ENCODE measurements at places on chromosomes 1 and 21.

DNA sequence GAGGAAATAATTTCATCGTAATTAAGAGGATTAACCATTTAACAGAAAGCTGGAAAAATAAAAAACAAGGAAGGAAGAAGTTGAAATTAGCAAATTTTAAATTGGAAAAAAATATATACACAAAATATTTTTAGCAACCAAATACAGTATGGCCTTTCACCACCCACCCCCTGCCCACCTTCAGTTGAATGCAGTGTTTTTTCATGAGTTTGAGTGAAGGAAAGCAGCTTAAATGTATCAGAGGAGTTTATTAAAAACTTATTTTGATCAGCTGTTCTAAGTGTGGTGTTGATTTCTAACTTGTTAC lies 249.2 kb downstream of the DNM3 start:
- no peak for DNase-seq

GRCh38 chr1:2121101-2121691 lies 71.0 kb downstream of the PRKCZ start:
- no peak for DNase-seq

GRCh38 chr1:72623299-72623708 lies 341.0 kb upstream of the NEGR1 start:
- DNase-seq = no peak

DNA sequence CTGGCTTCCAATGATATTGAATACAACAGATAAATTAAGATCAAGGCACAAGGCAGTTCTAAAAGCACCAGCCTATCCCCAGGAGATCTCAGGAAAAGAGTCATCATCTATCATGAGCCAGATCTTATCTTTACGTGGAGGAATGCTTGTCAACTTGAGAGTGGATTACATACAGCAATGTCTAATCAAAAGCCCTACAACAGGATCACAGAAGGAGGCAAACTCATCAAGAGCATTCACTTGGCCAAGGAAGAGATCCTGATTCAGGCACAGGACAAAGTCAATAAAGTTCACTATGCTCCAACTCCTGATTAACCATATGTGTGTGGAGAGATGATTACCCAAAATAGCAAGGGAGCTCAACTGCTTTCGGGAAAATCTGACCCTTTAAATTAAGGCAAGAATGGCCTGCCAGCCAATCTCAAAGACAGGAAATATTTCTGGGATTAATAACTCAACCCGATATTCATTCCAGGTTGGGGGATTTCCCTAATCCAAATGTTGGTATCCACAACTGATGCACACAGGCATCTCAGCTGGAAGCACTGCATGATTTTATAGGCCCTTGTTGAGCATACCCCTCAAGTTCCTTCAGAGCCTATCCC lies 33.7 kb downstream of the TBX15 start:
- no peak for DNase-seq

- DNase-seq = no peak
Measured at GRCh38 chr21:43687566-43688399, 28.4 kb downstream of the RRP1B start.

DNA sequence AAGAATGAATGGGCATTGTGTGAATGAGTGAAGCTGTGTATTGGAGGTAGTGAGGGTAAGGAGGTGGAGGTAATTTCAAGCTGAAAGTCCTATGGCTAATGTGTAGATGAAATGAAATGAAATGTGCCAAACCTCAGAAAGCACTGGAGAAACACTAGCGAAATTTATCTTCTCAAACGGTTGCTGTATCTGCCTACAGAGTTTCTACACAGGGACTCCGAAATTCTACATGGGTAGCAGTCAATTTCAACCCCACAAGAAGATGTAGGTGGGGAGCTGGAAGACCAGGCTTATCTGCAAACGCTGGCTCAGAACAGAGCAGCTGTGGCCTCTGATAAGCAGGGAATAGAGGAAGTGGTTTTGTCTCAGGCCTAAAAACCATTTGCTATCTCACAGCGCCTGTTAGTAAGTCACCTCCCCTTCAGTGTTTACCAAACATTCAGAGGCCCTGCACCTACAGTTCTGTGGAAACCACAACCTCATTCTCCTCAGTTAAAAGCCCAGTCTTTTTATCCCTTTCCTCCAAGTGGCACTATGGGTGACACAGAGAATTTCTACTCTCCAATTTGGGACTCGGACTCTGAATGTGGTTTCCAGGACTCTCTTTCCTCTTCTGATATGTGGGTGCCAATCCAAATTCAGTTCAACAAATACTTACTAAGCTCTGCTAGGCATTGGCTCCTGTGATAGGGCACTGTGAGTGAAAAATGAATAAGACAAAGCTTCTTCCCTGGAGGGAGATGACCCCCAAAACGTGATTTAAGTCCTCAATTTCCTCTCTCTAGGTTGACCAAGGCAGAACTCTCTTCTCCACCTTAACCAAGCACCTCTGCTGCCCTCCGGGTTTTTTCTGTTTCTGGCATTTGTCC lies 17.2 kb upstream of the SLAMF6 start:
- DNase-seq = no peak

GRCh38 chr21:38472412-38473108 lies 25.7 kb downstream of the ERG start:
- DNase-seq = no peak

DNA sequence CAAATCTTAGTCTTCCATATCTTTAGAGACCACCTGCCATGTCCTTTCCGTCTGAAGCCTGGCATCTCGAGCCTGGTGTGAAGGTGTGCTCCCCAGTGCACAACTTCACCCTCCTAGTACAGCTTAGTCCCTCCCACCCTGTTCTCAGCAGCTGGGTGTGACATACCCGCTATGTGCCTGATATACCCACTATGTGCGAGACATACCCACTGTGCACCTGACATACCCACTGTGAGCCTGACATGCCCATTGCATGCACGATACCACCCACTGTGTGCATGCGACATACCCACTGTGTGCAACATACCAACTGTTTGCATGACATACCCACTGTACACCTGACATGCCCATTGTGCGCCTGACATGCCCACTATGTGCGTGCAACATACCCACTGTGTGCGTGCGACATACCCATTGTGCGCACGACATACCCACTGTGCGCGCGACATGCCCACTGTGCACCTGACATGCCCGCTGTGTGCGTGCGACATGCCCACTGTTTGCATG lies 3.0 kb upstream of the RRP1 start:
- no peak for DNase-seq

- no peak for DNase-seq
Measured at GRCh38 chr1:227733751-227734545, 1.2 kb downstream of the JMJD4 start.

GRCh38 chr1:116847688-116848531 lies 61.8 kb upstream of the PTGFRN start:
- no peak for DNase-seq

GRCh38 chr1:53307037-53307436 lies 20.8 kb downstream of the LRP8 start:
- no peak for DNase-seq

GRCh38 chr1:171743081-171743870 lies 1.4 kb upstream of the VAMP4 start:
- DNase-seq = no peak

DNA sequence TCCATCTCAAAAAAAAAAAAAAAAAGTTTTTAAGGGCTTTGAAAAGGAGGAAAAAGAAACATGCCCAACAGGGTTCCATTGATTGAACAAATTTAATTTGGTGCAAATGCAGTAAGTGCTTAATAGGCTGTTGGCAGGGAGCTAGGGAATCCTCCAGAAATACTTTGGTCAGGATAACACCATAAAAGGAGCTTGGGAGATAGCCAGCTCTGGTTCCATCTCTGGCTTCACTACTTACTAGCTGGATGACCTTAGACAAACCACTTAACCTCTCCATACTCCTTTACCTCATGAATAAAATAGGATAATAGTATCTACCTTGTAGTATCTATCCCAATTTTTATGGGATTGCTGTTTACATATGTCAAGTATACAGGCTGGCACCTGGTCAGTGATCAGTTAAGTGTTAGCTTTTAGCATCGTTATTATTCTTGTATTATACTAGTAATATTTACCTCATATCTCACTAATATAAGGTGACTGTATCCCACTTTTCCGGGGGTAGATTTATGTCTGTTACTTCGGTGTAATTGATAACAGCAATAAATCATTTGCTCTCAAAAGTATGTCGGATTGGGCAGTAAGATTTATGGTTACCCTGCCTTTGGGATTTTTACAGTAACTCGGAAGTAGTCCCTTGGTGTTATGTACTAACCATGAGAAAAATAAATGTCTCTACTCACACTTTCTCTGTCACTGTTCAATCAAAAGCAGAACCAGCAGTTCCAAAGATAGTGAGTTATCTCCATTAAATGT lies 36.4 kb downstream of the BTG3 start:
- DNase-seq = no peak

GRCh38 chr1:168110896-168111545 lies 25.7 kb downstream of the GPR161 start:
- DNase-seq = no peak

- no peak for DNase-seq
Measured at GRCh38 chr1:6509919-6510291, 18.4 kb upstream of the PLEKHG5 start.

GRCh38 chr1:54371942-54372275 lies 34.3 kb downstream of the SSBP3 start:
- no peak for DNase-seq

GRCh38 chr1:77796695-77797405 lies 17.4 kb downstream of the MIGA1 start:
- no peak for DNase-seq

- DNase-seq = no peak
Measured at GRCh38 chr21:32329331-32329730, 30.7 kb downstream of the MRAP start.

DNA sequence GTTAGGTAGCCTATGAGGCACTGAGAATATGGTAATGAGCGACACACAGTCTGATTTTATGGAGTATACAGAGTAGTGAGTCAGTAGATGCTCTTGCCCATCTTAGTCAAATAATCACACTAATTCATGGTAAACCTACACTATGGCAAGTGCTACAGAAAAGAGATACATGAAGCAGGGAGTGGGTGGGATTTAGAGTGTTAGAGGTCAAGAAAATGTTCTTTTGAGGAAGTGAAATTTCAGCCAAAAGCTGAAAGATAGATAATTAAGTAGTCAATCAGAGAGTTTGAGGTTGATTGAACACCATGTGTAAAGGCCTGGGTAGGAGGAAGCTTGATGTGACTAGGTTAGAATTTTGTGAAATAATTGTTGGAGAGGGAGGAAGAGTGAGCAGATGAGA lies 14.7 kb downstream of the MDM4 start:
- no peak for DNase-seq

- no peak for DNase-seq
Measured at GRCh38 chr1:209539576-209539975, 43.9 kb upstream of the CAMK1G start.

- DNase-seq = no peak
Measured at GRCh38 chr21:25329227-25329825, 278.0 kb downstream of the MRPL39 start.

GRCh38 chr1:179151908-179152682 lies 70.2 kb downstream of the TOR3A start:
- no peak for DNase-seq

GRCh38 chr1:29382851-29383745 lies 146.8 kb downstream of the PTPRU start:
- DNase-seq = no peak

DNA sequence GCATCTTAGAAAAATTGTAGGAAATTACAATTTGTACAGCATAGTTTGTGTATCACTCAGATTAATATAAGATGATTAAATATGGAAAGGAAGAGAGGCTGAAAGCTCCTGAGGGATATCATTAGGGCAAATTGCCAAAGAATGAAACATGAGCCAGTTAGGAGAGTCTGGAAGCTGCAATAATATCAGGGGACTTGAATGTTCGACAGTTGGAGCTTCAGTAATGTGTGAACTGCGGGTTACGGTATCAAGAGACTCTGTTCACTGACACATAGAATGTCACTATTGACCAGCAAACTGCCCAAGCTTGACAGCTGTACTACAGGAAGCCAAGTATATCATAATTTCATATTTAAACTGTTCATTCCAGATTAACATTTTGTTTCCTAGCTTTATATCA lies 157.2 kb downstream of the DENND1B start:
- no peak for DNase-seq

DNA sequence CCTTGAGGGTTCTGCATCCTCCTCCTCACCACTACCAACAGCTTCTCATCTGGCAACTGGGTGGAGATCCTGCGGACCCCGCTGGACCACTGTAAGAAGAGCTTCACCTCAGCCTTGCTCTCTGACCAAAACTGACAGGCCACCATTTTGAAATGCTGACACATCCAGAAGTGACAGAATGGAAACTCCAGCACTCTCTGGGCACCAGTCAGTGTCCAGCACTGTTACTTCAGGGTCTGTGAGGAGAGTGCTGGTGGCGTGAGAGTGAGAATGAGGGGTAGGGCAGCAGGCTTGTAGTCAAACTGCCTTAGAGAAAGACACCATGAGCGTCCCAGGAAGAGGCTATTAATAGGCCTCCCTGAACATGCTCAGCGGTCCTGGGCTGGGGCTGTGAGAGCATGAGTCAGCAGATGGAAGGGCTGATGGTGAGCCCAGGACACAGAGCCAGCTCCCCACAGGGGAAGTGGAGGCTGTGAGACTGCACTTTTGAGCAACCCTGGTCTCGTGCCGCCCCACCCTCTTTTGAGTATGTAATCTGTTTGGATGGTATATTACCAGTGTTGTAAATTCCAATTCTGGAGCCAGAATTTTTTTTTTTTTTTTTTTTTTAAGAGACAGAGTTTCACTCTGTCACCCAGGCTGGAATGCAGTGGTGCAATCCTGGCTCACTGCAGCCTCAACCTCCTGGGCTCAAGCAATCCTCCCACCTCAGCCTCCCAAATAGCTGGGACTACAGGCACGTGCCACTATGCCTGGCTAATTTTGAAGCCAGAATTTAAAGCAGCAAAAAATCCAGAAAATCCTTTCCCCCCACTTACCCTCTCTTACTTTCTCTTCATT lies 34.4 kb upstream of the SLC30A1 start:
- DNase-seq = no peak

- DNase-seq = no peak
Measured at GRCh38 chr1:2890221-2890850, 88.8 kb upstream of the TTC34 start.

DNA sequence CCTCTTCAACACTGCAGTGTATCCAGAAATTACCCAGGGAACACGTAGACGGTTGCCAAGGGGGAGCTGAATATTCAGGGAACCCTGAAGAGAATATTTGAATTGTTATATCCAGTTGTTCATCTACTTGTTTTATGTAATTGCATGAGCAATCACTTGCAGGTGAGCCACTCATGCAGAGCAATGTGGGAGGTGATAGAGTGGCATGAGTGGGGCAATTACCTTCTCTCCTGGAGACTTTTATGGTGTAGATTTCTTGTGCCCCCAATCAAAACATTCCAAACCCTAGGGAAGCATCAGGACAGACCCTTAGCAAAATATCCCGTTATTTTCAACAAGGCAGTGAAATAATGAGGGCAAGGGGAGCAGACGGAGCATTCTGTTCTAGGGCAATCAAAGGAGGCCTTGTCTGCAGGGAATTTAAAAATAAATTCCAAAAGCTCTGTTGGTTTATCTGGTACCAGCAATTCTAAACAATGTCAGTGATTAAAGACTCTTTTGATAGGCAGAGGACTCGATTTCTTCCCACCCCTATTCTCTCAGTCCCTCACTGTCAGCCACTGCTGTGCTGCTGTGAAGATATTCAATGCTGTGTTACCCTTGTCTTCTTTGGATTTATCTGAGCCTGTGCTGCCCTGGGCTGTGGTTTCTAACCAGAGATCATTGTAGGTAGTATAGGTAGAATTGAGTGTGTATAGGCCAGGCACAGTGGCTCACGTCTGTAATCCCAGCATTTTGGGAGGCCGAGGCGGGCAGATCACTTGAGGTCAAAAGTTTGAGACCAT lies 180.2 kb upstream of the MAP1LC3C start:
- DNase-seq = no peak

- DNase-seq = peak; percentile 70
Measured at GRCh38 chr1:154878371-154879037, 8.4 kb upstream of the KCNN3 start.

GRCh38 chr1:169124459-169124858 lies 18.0 kb downstream of the ATP1B1 start:
- no peak for DNase-seq

All from stimulated activated CD4-positive, alpha-beta T cell treated with anti-CD3 and anti-CD28 coated beads, Interleukin-1b, Interleukin-23, amount 100 ng/mL, for 4 hours (primary cell).